Testis (tissue), 5 donors: ENCODE measurements at places on chromosomes 4 and X. TPM values are rescaled to one million over a fixed set of nuclear protein-coding genes. Genes with fewer than 3 reads are reported as not detected.
A peak's percentile ranks its signal among the peaks of the same experiment; 100 is the strongest.

The UGT8 gene
- total RNA-seq = 6.9 TPM

DNA sequence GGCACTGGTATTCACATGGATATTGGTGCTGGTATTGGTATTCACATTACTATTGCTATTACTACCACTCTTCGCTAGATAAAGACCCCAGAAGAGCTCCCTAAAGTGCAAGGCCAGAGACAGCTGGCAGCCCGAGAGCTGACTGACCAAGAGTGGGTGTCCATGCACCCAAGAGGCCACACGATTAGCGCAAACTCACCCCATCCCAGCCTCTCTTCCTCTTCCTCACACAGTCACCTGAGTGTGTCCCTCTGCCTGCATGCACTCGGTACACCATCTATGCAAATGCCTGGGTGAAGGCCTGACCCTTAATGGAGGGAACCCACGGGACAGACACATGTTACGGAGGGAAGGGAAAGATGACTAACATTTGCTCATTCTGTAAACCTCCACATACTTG lies 86.7 kb downstream of the HAUS3 start:
- no peaks in the 10 kb centered on the region for H3K4me1 ChIP-seq
- H3K36me3 ChIP-seq = no peaks in the 10 kb centered on the region
- H3K4me3 ChIP-seq = no peak overlapping the region
- no peak overlapping the region for H3K27ac ChIP-seq
- no peak for DNase-seq
- H3K27me3 ChIP-seq = no peaks in the 10 kb centered on the region

GRCh38 chr4:73731968-73732610 lies 8.3 kb upstream of the CXCL8 start:
- H3K27ac ChIP-seq = no peak overlapping the region
- DNase-seq = no peak
- no peaks in the 10 kb centered on the region for H3K36me3 ChIP-seq
- H3K27me3 ChIP-seq = no peaks in the 10 kb centered on the region
- H3K4me1 ChIP-seq = peaks cover 14% of the 10 kb centered on the region
- H3K4me3 ChIP-seq = no peak overlapping the region

- H3K4me1 ChIP-seq = peaks cover 5% of the 10 kb centered on the region
- no peak overlapping the region for H3K4me3 ChIP-seq
- DNase-seq = no peak
- H3K36me3 ChIP-seq = no peaks in the 10 kb centered on the region
These were observed 85.2 kb upstream of the DCLK2 start for GRCh38 chr4:149993030-149993429.

DNA sequence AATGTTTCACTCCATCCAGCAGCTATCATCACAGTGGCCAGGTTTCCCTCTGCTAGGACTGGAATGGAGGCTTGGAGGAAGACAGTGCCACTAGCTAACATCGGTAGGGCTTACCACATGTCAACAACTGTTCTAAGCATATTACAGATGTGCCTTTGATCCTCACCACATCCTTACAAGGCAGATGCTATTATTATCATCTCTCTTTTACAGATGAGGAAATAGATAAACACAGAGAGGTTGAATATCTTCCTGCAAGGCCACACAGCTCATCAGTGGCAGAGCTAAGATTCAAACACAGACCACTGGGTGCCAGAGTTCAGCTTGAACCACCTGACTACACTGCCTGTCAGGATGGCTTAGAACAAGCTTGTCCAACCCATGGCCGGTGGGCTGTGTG lies 47.4 kb downstream of the MAMLD1 start:
- DNase-seq = no peak
- H3K4me3 ChIP-seq = no peak overlapping the region
- H3K27ac ChIP-seq = no peak overlapping the region
- H3K27me3 ChIP-seq = no peaks in the 10 kb centered on the region

- no peak for DNase-seq
- H3K36me3 ChIP-seq = no peaks in the 10 kb centered on the region
- no peak overlapping the region for H3K27ac ChIP-seq
- no peaks in the 10 kb centered on the region for H3K4me1 ChIP-seq
These were observed 370.6 kb downstream of the MAGEB5 start for GRCh38 chrX:26586570-26586969.

- no peaks in the 10 kb centered on the region for H3K27me3 ChIP-seq
- H3K4me1 ChIP-seq = peaks cover 5% of the 10 kb centered on the region
- no peak overlapping the region for H3K4me3 ChIP-seq
- no peak for DNase-seq
- no peaks in the 10 kb centered on the region for H3K36me3 ChIP-seq
These were observed 2.3 kb downstream of the MANBA start for GRCh38 chr4:102758241-102759160.

The GPR50 gene
- not detected for total RNA-seq

DNA sequence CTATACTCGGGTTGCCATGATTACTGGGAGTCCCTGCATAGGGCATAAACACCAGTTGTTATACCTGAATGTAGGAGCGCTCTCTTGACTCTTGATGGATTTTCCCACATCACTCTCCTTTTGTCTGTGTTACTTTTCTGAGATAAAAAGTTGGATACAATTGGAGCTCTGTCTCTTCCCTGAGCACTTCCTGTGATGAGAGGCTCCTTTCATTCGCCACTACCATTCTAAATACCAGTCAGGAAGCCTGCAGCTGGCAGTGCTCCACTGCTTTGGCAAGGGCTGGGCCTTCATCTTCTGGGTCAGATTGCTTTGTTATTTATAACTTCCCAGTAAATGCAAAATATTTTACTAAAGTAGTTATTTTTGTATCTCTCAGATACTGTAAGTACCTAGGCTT lies 13.9 kb downstream of the TCEANC start:
- H3K36me3 ChIP-seq = no peaks in the 10 kb centered on the region
- DNase-seq = peak; percentile 71
- H3K27ac ChIP-seq = no peak overlapping the region
- no peaks in the 10 kb centered on the region for H3K27me3 ChIP-seq
- H3K4me1 ChIP-seq = no peaks in the 10 kb centered on the region

DNA sequence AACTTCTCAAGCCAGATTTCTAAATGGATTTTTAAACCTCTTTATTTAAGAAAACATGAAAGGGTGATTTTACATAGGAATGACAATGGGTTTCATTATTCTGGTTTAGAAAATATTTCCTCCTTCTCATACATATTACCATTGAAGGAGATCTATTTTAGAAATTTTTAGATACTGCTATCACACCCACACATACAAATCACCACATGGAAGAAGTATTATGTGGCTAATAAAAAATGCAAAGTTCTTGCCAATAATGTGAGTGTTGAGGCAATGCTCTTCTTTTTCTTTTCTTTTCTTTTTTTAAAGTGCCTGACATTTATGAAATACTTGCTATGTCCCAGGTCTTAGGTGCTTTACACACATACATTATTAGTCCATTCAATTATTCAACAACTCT lies 6.8 kb downstream of the STAP1 start:
- H3K4me3 ChIP-seq = no peak overlapping the region
- H3K36me3 ChIP-seq = no peaks in the 10 kb centered on the region
- no peak for DNase-seq
- no peak overlapping the region for H3K27ac ChIP-seq
- H3K27me3 ChIP-seq = no peaks in the 10 kb centered on the region
